ENCODE measurements at places on chromosomes 2 and 18.

- DNase-seq: no peak
Observed at GRCh38 chr2:84807063-84807485, 73.8 kb downstream of the TRABD2A start.

DNA sequence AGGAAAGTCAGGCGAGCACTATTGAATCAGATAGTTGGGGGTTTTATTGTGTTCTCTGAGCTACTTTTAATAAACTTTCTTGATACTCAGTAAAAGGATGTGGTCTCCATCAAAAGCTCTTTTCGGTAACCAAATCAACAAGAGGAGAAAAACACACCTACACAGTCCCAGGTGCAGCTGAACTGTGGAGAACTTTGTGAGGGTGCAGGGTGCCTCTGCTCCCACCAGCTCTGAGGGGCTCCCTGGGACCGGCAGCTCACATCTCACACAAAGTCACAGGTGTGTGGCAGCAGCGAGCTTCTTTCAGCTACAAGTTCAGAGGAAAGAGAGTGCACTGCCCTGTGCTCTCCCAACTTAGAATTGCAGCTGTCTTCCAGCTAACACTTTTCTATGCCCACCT, 650.4 kb downstream of the RNF144A start:
- no peak for DNase-seq

DNA sequence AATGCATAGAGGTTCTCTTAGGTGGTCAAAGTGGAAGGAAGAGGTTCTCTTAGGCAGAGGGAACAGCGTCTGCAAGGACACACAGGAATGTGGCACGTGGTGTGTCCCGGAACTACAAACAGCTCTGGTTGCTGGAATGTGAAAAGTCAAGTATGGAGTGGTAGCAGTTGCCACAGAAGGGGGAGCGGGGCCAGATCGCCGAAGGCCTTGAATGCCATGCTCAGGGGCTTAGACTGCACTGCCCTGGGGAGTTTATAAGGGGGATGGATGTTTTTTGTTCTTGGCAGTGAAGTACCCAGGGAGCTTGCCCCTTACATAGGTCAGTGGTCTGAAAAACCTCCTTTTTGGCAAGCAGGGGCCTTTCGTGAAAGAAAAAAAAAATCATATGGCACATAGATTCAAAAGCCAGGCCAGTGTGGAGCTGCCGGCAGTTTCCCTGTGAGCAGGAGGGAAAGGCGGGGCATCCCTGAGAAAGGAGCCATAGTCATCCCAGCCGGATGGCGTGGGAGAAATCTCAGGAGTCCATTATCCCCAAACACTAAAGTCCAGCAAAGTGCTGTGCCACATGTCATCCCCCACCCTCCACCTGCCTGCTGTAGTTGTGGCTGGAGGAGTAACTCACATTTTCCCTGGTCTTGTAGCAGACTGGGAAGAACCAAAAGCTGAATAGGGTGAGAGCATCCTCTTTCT, 45.4 kb downstream of the GORASP2 start:
- peak; percentile 60 for DNase-seq

- DNase-seq: no peak
Observed at GRCh38 chr2:173766537-173767289, 198.5 kb downstream of the SP3 start.

DNA sequence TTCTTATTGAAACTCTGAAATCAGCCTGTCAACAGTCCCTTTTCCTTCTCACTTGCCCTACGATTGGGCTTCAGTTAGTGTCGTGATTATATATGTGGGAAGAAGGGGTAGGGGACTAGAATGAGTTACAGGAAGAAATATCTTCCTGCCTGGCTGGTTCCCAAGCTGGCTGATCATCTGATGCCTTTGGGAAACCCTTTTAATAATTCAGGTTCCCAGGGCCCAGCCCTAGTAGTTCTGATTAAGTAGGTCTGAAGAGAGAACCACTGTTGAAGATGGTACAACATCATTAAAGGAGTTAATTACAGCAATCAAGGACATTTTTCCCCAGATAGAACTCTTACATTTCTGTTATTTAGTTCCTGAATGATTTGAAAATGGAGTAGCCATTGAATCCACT, 110.1 kb upstream of the EML6 start:
- no peak for DNase-seq

DNA sequence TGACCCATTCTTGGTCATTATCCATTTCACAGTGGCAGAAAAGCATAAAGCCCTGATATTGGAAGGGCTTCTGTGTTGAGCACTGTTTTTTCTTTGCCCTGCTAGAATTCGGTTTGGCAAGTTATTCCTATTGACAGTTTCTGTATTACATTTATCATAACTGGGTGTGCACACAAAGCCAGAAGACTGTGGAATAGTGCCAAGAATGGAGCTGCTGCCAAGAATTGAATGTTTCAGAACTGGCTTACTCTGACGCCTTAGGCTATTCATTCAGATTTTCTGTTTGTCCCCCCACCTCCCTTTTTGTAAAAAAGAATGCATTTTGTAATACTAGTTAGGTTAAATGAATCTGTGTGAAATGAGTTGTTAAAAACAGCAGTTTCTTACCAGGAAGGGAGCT, 12.7 kb downstream of the KDM3A start:
- DNase-seq: no peak

- no peak for DNase-seq
Observed at GRCh38 chr2:29278966-29279365, 163.8 kb downstream of the CLIP4 start.

DNA sequence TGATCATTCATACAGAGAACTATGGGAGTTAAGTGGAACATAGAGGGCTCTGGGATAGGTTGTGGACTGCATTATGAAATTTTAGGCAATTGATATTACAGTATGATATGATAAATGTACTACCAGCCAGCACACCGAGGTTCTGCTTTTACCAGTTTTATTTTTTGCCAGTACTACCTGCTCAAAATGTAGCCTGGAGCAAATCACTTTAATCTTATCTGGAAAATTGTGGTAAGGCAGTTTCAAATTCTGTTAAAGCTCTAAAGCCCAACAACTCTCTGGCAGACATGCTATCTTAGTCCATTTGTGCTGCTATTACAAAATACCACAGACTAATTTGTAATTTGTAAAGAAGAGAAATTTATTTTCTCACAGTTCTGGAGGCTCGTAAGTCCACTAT, 474.9 kb upstream of the CWC22 start:
- DNase-seq: no peak

DNA sequence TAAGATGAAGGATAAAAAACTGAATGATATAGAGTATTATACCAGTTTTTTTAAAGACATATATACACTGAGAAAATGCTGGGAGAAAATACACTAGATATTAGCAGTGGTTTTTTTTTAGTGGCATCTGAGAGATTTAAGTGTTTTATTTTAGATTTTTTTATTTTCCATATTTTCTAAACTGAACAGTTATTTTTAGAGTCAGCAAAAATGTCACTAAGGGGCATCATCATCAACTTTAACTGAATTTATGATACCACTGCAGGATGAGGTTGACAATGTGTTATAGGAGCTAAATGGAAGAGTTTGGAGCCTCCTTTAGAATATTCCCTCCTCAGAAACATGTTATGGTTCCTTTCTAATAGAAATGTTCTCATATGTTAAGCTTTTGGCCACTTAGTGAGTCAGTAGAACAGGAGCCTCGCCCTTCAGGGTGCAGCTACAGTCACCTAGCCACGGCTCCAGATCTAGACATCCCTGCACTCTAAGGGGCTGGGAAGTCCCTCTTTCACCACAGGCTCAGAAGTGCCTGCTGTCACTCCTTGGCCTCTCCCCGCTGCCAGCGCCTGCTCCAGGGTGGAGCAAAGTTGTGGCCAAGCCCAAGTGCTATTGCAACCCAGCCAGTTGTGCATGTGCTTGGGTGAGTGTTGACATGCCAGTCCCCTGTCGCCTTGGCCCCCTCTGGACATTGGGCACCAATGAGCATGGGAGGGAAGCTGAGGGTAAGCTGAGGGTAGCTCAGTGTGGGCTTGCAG, 210.7 kb upstream of the RASGRP3 start:
- DNase-seq: no peak

Data from Caco-2 (cell line).